ENCODE measurements at places on chromosomes 4 and X.

- DNase-seq: no peak
Measured at GRCh38 chrX:131066237-131066636, 8.1 kb downstream of the ARHGAP36 start.

DNA sequence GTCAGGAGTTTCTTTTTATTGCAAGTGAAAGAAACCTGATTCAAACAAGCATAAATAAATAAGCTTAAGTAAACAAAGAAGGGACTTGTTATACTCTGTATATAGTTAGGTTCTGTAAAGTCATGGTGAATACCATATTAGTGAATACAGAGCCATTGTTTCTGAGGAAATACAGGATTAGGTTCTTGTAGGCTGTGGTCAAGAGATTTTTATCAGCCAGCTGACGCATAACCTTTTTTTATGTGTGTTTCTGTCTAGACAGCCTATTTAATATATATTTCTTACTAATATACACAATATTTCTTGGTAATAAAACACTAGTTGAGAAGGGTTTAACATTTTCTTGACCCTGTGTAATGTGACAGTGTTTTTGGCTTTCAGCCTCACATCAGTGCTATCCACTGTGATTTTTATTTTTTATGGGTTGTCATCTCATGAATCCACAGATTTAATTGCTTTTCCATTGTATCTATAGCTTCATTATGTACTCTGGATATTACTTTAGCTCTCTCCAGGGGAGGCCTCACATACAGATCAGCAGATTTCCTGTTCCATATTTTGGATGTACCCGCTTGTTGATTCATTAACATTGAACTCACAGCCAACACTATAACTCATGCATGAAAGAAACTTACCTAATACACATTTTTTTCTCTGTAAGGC is 8.0 kb downstream of the HERC3 start:
- peak; percentile 91 for DNase-seq

DNA sequence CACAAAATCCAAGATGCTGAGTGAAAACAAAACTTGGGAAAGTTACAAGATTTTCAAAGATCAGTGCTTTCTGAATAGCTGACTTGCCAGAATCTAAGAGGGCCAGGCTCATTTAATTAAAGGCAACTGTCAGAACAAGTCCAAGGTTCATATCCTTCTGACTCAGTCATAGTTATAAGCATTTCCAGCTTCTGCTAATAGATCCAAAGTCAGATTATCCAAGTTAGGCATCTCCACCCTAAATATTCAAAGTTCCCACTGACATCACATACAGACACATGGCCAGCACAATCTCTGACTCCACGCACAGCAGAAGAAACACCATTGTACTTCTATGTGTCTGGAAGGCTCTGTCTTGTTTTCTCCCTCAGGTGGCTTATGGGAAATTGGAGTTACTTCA is 41.8 kb downstream of the GASK1B start:
- DNase-seq: no peak

DNA sequence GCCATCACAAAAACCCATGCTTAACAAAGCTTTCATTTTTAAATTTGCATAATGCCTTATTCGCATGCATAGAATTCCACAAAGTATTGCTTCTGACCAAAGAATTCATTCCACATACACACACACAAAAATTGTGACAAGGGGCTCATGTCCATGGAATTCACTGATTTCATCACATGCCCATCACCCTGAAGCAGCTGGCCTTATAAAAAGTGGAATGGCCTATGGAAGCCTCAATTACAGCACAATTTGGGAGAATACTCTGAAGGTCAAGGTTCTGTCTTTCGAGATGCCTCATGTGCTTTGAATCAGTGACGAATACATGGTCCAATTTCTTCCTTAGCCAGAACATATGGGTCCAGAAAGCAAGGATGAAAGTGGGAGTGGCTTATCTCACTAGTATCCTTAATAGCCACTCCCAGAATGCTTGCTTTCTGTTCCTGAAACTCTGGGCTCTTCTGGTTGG is 165.7 kb downstream of the KDR start:
- no peak for DNase-seq

DNA sequence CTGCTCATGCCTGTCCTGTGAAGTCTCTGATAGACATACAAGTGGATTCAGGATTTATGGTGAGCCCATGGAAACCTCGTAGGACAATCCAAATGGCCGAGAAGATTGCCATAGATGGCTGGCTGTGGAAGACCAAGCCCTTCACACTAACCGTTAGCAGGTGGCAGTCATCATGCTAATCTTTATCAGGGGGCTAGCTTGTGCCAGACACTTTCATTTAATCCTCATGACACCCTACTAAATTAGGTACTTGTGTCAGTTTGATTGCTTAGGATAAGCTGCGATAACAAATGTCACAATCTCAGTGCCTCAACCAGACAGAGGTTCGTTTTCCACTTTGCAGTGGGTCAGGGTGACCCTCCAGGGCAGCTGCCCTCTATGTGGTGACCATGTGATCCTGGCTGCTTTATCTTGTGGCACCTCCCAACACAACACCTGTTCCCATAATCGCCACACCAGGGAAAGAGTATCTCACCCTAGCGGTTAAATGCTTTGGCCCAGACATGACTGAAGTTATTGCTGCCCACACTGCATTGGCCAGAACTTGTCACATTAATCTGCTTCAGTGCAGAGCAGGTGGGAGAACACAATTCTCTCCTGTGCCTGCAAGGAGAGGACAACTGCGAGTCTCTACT is 60.8 kb downstream of the REPS2 start:
- DNase-seq: no peak

Measured in PC-9 (cell line).